A549 (cell line): ENCODE measurements at places on chromosomes 4 and X.

DNA sequence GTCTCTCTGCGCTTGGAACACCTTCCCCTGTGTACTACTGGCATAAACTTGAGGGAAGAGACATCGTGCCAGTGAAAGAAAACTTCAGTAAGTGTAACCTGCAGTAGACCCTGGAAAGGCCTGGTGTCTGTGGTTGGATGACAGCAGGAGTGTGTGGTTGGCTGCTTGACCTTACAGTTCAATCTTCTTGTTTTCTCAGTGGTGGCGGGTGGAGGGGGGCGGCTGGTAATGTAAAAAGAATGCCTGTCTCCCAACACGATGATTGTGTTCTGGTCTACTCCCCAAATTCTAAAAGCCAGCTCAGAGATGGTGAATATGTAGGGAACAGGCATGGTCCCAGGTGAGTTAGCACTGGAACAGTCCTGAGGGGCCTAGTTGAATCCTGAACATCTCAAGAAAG, 18.6 kb downstream of the PSMD10 start:
- DNase-seq = no peak

DNA sequence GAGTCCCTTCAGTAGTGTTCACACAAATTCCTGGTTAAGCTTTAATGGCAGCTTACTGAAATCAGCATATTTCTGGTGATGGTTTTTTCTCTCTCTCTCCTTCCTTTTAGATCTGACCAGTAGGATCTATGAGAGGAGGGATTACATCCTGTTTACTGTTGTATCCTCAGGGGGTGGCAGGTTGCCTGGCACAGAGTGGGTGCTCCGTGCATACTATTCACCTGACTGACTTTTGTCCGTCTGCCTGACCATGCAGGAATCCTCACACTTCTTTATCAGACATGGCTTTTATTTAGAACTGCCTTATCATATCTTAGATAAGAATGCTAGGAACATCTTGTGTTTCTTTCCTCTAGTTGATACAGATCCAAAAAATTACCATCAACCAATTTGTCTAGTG, 29.6 kb downstream of the MCUB start:
- no peak for DNase-seq

GRCh38 chr4:112531146-112531545, 15.2 kb upstream of the NEUROG2 start:
- no peak for DNase-seq

GRCh38 chrX:16213961-16214360, 46.7 kb downstream of the MAGEB17 start:
- no peak for DNase-seq

DNA sequence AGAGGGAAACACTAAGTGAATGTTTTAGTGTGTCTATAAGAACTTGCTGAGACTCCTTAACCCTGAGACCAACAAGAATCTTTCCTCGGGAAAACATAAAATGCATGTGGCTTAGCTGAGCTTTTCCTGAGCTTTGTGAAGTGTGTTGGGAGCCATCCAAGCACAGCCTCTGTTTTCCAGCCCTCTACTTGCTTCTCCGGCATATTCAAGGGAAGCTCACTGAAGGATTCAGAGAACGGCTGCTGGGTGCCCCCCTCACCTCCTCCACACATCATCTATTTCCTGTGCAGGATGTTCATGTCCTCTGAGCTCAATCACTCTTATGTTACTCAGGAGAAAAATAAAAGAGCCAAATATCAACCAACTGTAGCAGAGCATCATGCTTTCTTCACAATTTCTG, 492.1 kb downstream of the IL15 start:
- no peak for DNase-seq

- DNase-seq = no peak
These were observed 113.4 kb downstream of the ANTXR2 start for GRCh38 chr4:79959652-79960051.

DNA sequence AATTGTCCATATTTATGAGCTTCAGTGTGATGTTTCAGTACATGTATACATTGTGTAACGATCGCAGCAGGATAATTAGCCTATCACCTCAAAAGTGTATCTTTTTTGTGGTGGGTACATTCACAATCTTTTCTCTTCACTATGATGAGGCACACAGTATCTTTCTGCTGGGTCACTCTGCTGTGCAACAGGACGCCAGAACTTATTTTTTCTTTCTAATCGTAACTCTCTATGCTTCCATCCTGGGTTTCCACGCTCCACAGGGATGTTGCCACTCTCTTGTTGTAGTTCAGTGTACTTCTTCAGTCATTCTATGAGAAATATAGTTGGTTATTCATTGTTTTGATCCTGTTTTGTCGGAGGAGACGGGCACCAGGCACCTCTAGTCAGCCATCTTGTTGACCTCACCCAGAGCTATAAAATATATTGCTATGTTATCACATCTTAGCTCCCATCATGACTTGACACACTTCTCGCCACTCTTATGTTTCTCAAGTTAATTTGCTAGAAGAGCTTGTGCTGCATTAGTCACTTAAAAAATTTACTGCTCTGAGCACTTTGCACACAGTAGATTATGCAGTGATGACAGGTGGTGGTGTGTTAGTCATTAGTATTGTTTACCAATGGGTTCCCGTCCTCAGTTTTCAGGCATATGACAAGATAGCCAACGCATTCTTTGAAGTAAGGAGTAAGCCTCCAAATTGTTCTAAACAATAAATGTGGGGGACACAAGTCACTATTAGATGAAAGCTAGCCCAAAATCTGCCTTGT, 1002.7 kb upstream of the PCDH7 start:
- DNase-seq = no peak
